ENCODE measurements at places on chromosomes 5 and 9.

DNA sequence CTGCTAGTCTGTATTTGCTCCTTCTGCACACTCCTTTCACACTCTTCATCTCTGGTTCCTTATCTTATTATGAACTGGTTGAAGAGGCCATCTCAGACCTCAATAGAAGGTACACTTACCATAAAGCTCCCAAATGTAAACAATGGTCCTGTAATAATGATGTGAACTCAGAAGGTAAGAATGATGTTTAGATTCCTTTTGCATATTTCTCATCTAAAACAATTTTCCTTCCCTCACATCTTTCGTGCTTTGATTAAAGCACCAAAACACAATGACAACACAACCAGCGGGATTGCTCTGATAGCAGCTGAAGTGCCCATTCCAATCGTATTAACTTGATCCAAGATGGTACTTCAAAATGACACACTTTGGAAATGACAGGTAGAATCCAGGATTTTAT is 34.3 kb downstream of the NFIB start:
- no peak for DNase-seq

GRCh38 chr5:168658394-168658793 is 79.2 kb upstream of the PANK3 start:
- DNase-seq: no peak

DNA sequence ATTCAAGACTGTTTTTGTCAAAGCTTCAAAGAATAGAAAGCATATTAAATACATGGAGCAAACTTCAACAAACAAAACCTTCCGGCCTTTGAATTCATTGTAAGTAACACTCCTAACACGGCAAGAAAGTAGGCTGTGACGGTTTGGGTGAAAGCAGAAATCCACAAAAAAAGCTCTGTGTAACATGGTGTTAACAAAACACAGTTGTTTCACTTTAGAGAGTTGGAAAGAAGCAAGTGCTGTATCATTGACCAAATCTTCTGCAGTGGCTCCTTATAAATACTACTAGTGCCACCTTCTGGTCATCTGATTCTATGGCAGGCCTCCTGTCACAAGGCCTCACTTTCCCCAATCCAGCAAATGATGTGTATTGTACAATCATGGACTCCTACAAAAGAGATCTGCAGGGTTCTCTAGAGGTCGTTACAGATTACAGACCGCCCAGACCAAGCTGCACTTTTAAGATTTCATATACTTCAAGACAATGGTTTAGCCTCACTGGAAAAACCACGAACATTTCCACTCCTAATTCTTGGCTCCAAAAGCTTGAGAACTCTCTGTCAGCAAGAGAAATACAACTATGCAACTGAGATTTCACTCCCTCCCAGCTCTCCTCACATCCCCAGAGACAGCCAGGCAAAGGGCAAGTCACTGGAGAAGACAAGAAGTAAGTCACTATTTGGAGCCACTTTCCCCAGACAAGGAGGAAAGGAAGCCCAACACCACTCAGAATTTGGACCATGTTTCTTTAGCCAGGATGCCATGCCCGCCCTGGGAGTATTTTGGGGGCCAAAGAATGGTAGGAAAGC is 196.2 kb downstream of the DTWD2 start:
- peak; percentile 40 for DNase-seq

DNA sequence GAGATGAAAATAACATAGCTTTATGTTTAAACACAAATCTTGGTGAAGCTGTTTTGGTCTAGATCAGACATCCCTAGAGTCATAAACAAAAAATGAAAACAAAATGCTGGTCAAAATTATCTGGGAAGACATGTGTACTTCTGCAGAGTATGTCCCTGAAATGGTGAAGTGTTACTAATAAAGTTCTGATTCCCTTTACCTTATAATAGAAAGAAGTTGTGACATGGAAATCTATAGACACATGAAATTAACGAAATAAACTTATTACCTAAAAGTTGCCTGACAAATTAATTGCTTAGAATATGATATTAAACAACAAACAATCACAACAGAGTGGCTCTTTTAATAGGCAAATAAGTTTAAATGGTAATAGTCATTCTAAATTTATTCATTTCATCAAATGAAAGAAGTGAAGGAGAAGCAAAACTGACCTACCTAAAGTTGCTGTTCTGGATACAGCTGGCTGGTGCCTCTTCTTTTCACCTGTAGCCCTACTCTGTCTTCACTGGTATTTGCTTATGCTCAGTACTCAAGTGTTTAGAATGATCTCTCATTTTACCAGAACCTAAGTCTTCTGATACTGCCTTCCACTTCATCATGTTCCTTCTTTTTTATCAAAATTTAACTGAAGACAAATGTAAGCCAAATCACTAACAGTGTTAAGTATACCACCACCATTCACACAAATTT is 38.8 kb downstream of the FNIP1 start:
- DNase-seq: no peak

GRCh38 chr5:104914536-104915070 is 1352.0 kb upstream of the NUDT12 start:
- no peak for DNase-seq

Data from natural killer cell (primary cell).